Fibroblast of skin of scalp (primary cell): ENCODE measurements at places on chromosomes 1 and 21.

- no peak for DNase-seq
Observed at GRCh38 chr1:212495766-212496494, 63.2 kb downstream of the NENF start.

GRCh38 chr1:26890467-26890796 is 349 bp upstream of the GPN2 start:
- DNase-seq, result peak; percentile 6

DNA sequence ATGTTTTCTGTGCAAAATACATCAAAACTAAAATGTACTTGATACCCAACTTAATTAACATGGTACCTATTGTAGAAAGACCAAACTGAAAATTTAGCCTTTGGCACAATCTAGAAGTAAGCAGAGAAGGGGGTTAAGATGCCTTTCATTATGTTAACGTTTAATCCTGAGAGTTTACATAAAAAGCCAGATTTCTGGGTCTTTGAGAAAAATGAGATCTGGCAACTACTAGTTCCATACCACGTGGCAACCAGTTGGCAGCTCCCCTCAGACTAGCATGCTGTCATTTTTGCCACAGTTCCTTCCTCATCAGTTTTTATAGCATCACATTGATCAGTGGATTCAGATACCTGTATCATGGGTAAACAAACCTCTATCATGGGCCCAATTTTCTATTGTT is 1.5 kb downstream of the RO60 start:
- peak; percentile 21 for DNase-seq

DNA sequence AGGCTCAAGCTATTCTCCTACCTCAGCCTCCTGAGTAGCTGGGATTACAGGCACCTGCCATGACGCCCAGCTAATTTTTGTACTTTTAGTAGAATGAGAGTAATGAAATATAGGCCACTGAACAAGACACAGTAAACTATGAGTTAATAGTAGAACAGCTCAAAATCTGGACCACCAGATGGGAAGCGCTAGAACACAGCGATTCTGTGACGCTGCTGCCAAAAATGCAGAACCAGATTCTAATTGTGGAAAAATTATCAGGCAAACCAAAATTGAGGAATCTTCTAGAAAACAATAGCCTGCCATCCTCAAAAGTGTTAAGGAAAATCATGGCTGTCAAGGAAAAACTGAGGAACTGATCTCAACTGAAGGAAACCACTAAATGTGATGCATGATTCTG is 111.4 kb upstream of the TIAM1 start:
- DNase-seq, result no peak

DNA sequence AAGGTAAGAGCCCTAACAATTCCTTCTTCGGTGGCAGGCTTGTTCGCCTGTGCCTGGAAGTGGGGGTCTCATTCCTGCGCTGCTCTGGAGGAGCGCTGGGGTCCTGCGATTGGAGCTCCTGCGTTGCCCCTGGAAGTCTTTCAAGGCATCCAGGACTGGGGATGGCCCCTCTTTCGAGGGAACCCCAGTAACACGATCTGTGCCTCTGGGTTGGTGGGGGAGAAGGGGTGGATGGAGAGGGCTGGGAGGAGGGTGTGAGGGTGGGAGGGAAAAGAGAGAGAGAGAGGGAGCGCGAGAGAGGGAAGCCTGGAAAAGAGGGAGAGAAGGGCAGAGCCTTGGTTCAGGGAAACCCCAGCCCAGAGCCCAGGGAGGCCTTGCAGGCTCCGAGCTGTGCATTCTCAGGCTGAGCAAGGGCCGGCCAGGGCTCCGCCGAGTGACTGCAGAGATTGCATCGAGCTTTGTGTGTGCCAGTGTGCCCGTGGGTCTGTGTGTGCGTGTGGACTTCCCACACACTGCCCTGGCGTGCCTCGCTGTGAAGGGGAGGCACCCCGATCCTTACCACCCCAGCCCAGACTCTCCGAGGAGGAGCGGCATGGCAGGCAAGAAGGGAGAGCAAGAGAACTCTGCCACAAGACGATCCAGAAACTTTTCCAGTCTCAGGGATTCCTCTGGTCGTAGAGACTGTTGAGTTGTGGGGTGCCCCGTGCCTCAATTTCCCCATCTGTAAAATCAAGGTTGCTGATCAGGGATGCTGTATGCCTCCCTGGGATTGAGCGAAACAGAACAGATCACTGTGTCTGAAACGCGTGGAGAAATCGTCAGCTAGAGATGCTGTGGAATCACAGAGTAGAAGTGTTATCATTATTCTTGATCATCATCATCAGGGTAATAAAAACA is 619 bp downstream of the BCL9 start:
- DNase-seq, result peak; percentile 49
